ENCODE measurements at places on chromosomes 12 and 14. TPM values are rescaled to one million over a fixed set of nuclear protein-coding genes. Genes with fewer than 3 reads are reported as not detected.
A peak's percentile ranks its signal among the peaks of the same experiment; 100 is the strongest.

RPGRIP1 gene
- 0.31 TPM for polyA plus RNA-seq

- no peak overlapping the region for H3K4me3 ChIP-seq
- H3K27ac ChIP-seq = peak overlapping the region; percentile 30
- no peak for DNase-seq
- H3K36me3 ChIP-seq = no peaks in the 10 kb centered on the region
- H3K4me1 ChIP-seq = no peaks in the 10 kb centered on the region
- no peaks in the 10 kb centered on the region for H3K27me3 ChIP-seq
These were observed 88.2 kb downstream of the TMX1 start for GRCh38 chr14:51328064-51328771.

- no peaks in the 10 kb centered on the region for H3K27me3 ChIP-seq
- H3K27ac ChIP-seq = no peak overlapping the region
- no peaks in the 10 kb centered on the region for H3K4me1 ChIP-seq
- H3K36me3 ChIP-seq = no peaks in the 10 kb centered on the region
These were observed 13.7 kb upstream of the WNK1 start for GRCh38 chr12:738712-739111.

- DNase-seq = no peak
- H3K4me1 ChIP-seq = no peaks in the 10 kb centered on the region
- H3K27me3 ChIP-seq = no peaks in the 10 kb centered on the region
These were observed 333.4 kb upstream of the TBX3 start for GRCh38 chr12:115017346-115017745.
